ENCODE measurements at places on chromosomes 2 and 18. TPM values are rescaled to one million over a fixed set of nuclear protein-coding genes. Genes with fewer than 3 reads are reported as not detected.

The ZC3H6 gene
- total RNA-seq: 0.58 TPM

The SLC30A3 gene
- 3.3 TPM for total RNA-seq

The G6PC2 gene
- total RNA-seq: not detected

The ABCA12 gene
- total RNA-seq: 0.15 TPM

The SCYGR4 gene
- not detected for total RNA-seq

The CDH7 gene
- total RNA-seq: not detected

The IL1RL1 gene
- total RNA-seq: 1.3 TPM

All from A549 treated with dexamethasone at 1 μM for 4 hours (cell line).